ENCODE measurements at places on chromosomes 3 and 15.

DNA sequence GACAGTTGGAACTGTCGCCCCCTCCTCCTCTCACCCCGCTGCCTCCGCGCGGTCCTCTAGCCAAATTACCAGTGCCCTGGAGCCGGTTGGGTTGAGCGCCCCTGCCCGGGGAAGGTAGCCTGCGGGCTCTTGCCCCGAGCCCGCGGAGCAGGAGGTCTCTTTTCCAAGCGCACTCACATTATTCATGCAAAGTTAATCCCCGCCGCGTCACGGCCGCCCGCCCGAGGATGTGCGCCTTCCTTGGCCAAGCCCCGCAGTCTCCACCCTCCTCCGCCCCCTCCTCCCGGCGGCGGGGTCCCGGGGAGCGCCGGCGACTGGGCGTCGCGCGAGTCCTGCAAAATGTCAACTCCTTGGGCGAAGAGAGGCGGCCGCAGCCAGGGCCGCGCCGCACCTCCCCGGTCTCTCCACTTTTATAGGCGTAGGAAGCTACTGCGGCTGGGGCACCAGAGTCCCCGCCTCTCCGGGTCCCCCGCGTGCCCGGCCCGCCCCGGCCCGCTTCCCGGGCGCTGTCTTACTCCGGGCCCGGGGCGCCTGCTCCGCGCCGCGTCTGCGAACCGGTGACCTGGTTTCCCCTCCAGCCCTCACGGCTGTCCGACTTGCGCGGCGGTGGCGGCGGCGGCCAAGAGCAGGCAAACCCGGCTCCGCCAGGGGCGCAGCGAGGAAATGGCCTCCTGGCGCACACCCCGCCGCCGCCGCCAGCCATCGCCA is at the start of gene THRB:
TSS of gene THRB (minus strand) at position 233 of the 708 bp plus-strand sequence.
- H3K27me3 ChIP-seq, result no peaks in the 10 kb centered on the region
- H3K4me3 ChIP-seq, result peak within 1 kb of the TSS; percentile 65
- H3K27ac ChIP-seq, result peak within 1 kb of the TSS; percentile 89
- H3K4me1 ChIP-seq, result peaks cover 46% of the 10 kb centered on the region

DNA sequence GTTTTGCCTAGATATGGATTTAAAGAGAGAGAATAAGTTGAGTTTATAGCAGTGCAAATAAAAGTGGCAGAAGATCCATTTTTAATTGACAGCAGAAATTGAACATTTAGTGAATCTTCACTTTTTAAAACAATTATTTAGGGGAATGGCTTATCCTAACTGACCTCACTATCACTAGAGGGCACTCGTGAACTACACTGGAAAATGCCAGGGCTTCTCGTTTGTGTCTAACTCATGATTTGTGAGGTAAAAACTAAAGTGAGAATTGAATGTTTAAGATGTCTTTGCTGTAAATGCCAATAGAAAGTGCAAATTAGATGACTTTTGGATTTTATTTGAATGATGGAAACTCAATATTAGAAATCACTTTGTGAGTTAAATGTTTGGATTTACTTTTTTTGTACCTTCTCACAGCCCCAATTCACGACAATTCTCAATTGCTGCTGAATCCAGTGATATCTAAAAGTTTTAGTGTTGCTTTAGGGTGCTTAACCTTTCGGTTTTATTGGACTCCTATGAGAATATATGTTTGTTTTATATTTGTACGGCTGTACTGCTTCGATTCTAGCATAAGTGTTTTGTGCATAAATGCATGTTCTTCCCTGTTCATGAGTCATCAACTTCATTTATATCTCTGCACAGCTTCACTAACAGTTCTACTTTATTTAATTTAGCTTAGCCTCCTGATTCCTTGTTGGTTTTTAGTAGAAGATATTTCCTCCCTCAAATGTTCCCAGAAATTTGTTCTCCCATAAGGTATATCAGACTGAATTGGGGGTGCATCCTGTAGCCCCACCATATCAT is 462.1 kb downstream of the MFSD1 start:
- H3K4me1 ChIP-seq, result no peaks in the 10 kb centered on the region
- no peak overlapping the region for H3K27ac ChIP-seq
- no peak for DNase-seq
- H3K27me3 ChIP-seq, result no peaks in the 10 kb centered on the region
- H3K4me3 ChIP-seq, result no peak overlapping the region

GRCh38 chr15:62455441-62455921 is 290.4 kb upstream of the C2CD4B start:
- no peaks in the 10 kb centered on the region for H3K27me3 ChIP-seq
- no peaks in the 10 kb centered on the region for H3K36me3 ChIP-seq
- no peak for DNase-seq
- no peaks in the 10 kb centered on the region for H3K4me1 ChIP-seq

DNA sequence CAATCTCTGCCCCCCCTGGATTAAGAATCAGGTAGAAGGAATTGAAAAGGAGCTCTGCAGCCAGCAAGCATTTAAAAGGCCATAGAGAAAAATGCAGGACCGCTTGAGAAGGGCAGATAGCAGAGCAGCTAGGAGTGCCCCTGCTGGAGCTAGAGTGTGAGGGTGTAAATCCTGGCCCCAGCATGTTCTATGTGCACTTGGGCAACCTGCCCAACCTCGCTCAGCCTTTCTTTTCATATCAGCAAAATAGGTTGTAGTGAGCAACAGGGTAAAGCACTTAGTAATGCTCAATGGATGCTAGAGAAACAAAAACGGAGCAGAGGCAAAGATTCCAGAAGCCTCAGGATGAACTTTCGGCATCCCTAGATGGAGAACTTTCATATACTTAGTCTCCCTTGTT is 25.0 kb upstream of the THBS1 start:
- H3K4me1 ChIP-seq, result no peaks in the 10 kb centered on the region
- no peak overlapping the region for H3K27ac ChIP-seq
- no peak for DNase-seq
- H3K27me3 ChIP-seq, result no peaks in the 10 kb centered on the region
- no peak overlapping the region for H3K4me3 ChIP-seq

DNA sequence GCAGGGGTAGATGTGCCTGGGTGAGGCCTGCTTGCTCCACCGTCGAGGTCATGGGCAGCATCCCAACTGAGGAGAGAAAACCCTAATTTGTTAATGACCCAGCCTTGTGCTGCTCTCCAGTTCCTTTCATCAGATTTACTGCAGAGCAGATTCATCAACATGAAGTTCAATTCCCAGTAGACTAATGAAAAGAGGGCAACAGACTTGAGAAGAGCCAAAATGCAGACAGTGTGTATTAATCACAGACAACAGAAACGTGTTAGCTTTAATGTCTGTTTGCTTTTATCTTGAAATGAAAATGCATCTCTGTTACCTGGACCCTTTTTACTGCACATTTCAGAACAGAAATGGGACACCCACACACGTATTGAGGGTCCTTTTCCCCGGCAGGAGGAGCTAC is 103.5 kb upstream of the TRIM42 start:
- DNase-seq, result no peak
- H3K27ac ChIP-seq, result no peak overlapping the region
- no peaks in the 10 kb centered on the region for H3K4me1 ChIP-seq
- H3K4me3 ChIP-seq, result no peak overlapping the region
- no peaks in the 10 kb centered on the region for H3K27me3 ChIP-seq
- no peaks in the 10 kb centered on the region for H3K36me3 ChIP-seq

- H3K27me3 ChIP-seq, result no peaks in the 10 kb centered on the region
- no peak overlapping the region for H3K27ac ChIP-seq
- no peak for DNase-seq
These were observed 19.6 kb downstream of the PLXNA1 start for GRCh38 chr3:127002195-127003174.

DNA sequence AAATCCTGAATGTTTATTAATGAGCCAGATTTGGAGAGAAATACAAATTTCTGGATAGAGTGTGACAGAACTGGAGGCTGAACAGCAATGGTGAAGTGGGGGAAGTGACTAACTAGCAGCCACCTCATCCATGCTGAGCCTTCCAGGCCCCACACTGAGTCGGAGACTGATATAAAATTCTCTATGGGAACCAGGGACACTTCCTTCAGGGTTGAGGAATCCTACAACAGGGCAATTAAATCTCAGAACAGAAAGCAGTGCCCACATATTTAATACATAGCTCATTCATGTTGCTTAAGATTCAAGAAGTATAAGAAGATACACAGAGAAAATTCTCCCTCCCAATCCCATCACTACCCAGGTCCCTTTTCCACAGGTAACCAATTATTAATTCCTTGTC is 49.3 kb downstream of the HACD2 start:
- H3K4me1 ChIP-seq, result no peaks in the 10 kb centered on the region
- H3K27me3 ChIP-seq, result no peaks in the 10 kb centered on the region
- no peak for DNase-seq
- H3K27ac ChIP-seq, result no peak overlapping the region
- no peaks in the 10 kb centered on the region for H3K36me3 ChIP-seq
- H3K4me3 ChIP-seq, result no peak overlapping the region

DNA sequence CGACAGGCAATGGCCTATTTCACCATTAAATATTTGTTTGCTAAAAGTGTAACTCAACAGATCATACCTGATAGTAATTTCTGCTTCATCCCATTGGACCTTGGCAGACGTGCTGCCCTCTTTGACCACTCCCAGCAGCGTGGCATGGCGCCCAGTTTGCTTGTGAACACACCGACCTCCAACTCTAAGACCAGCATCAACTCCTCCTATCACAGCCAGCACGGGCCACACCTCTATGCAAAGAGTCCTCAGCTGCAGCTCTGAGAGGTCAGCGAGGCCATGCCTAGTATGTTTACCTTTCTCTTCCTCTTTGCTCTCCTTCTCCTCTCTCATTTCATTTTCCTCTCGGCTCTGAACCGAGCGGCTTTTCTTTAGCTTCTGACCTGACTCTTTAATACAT is 80.6 kb downstream of the FBXL22 start:
- H3K4me3 ChIP-seq, result no peak overlapping the region
- H3K27ac ChIP-seq, result no peak overlapping the region
- DNase-seq, result no peak
- no peaks in the 10 kb centered on the region for H3K27me3 ChIP-seq
- no peaks in the 10 kb centered on the region for H3K36me3 ChIP-seq
- no peaks in the 10 kb centered on the region for H3K4me1 ChIP-seq

DNA sequence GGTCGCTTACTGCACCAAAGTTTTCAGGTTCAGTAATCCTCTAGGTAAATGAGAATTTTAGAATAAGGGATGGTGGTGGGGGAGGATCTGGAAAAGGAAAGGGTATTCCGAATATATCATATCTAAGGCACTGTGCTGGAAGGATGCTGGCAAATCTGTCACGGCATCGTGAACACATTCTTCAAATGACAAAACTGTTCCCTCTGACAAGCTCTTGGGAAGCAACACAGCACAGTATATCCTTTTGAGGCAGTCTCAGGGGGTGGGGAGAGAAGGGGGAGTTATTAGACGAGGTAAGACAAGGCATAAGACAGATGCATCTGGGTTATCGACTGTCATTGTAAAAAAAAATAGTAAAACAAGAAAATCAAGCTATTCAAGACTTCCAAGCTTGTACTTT is 289.6 kb upstream of the LRRN1 start:
- no peaks in the 10 kb centered on the region for H3K4me1 ChIP-seq
- no peak for DNase-seq
- no peaks in the 10 kb centered on the region for H3K27me3 ChIP-seq

- H3K4me1 ChIP-seq, result peaks cover 11% of the 10 kb centered on the region
- H3K27me3 ChIP-seq, result no peaks in the 10 kb centered on the region
- no peaks in the 10 kb centered on the region for H3K36me3 ChIP-seq
- H3K27ac ChIP-seq, result no peak overlapping the region
- no peak overlapping the region for H3K4me3 ChIP-seq
- DNase-seq, result no peak
These were observed 7.4 kb downstream of the IL12A start for GRCh38 chr3:159996018-159996417.

- no peaks in the 10 kb centered on the region for H3K36me3 ChIP-seq
- no peak for DNase-seq
- H3K27ac ChIP-seq, result no peak overlapping the region
- H3K4me1 ChIP-seq, result 0 out of 2 replicates have a peak, but pooled peaks cover under 1% of the 10 kb centered on the region
- no peak overlapping the region for H3K4me3 ChIP-seq
- no peaks in the 10 kb centered on the region for H3K27me3 ChIP-seq
These were observed 12.4 kb downstream of the ADIPOQ start for GRCh38 chr3:186854954-186855353.

- no peak for DNase-seq
- peaks cover 14% of the 10 kb centered on the region for H3K4me1 ChIP-seq
- H3K4me3 ChIP-seq, result no peak overlapping the region
- H3K27ac ChIP-seq, result no peak overlapping the region
These were observed 24.7 kb downstream of the KAT2B start for GRCh38 chr3:20064796-20065564.

- H3K4me3 ChIP-seq, result no peak overlapping the region
- peak overlapping the region; percentile 98 for H3K27ac ChIP-seq
- no peak for DNase-seq
- H3K36me3 ChIP-seq, result no peaks in the 10 kb centered on the region
- H3K4me1 ChIP-seq, result peaks cover 44% of the 10 kb centered on the region
These were observed 14.0 kb upstream of the SMAD3 start for GRCh38 chr15:67051088-67052045.

DNA sequence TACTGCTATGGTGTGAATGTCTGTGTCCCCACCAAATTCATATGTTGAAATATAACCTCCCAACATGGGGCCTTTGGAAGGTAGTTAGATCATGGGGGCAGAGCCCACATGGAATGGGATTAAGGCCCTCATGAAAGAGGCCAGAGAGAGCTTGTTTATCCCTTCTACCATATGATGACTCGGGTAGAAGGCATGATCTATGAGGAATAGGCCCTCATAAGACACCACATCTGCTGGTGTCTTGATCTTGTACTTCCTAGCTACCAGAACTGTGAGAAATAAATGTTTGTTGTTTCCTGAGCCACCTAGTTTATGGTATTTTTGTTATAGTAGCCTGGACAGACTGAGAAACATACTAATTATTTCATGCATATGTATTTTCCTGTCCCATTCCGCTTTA is 51.9 kb downstream of the WWTR1 start:
- peaks cover 4% of the 10 kb centered on the region for H3K36me3 ChIP-seq
- H3K4me1 ChIP-seq, result peaks cover 44% of the 10 kb centered on the region
- H3K27me3 ChIP-seq, result no peaks in the 10 kb centered on the region
- no peak for DNase-seq

DNA sequence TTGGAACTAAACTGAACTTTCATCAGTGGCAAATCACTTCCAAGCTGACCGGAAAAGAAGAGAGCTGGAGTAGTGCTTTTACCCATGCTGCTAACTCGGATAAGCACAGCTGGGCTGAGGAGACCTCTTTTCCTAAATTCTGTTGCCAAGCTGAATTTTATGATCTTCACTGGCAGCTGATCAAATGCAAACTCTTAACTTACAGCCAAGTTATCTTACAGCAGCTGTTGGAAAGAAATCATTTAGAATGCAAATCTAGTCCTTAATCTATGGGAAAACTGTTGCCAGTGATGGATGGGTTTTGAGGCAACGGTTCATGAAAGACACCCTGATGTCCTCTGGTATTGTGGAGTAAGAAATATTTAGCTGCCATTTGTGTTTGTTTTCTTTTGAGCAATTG is 216.5 kb downstream of the ZNF385D start:
- no peak overlapping the region for H3K4me3 ChIP-seq
- H3K27me3 ChIP-seq, result no peaks in the 10 kb centered on the region

- 0 out of 2 replicates have a peak, but pooled peaks cover 3% of the 10 kb centered on the region for H3K27me3 ChIP-seq
- H3K4me3 ChIP-seq, result no peak overlapping the region
- H3K4me1 ChIP-seq, result no peaks in the 10 kb centered on the region
- H3K27ac ChIP-seq, result no peak overlapping the region
- H3K36me3 ChIP-seq, result no peaks in the 10 kb centered on the region
- no peak for DNase-seq
These were observed 456.3 kb upstream of the ONECUT1 start for GRCh38 chr15:53246404-53246803.

GRCh38 chr3:158768361-158768787 is 33.5 kb upstream of the MFSD1 start:
- peak overlapping the region; percentile 6 for H3K4me3 ChIP-seq
- peak; percentile 50 for DNase-seq
- H3K4me1 ChIP-seq, result peaks cover 100% of the 10 kb centered on the region

- no peak for DNase-seq
- H3K4me1 ChIP-seq, result no peaks in the 10 kb centered on the region
- H3K27ac ChIP-seq, result no peak overlapping the region
- no peak overlapping the region for H3K4me3 ChIP-seq
- H3K36me3 ChIP-seq, result no peaks in the 10 kb centered on the region
These were observed 256.9 kb downstream of the SQOR start for GRCh38 chr15:45891766-45892165.

Measured in PC-9 (cell line).